ENCODE measurements at places on chromosomes 1 and 21.
A peak's percentile ranks its signal among the peaks of the same experiment; 100 is the strongest.

- no peak for DNase-seq
Measured at GRCh38 chr1:3379934-3380333, 74.5 kb upstream of the ARHGEF16 start.

DNA sequence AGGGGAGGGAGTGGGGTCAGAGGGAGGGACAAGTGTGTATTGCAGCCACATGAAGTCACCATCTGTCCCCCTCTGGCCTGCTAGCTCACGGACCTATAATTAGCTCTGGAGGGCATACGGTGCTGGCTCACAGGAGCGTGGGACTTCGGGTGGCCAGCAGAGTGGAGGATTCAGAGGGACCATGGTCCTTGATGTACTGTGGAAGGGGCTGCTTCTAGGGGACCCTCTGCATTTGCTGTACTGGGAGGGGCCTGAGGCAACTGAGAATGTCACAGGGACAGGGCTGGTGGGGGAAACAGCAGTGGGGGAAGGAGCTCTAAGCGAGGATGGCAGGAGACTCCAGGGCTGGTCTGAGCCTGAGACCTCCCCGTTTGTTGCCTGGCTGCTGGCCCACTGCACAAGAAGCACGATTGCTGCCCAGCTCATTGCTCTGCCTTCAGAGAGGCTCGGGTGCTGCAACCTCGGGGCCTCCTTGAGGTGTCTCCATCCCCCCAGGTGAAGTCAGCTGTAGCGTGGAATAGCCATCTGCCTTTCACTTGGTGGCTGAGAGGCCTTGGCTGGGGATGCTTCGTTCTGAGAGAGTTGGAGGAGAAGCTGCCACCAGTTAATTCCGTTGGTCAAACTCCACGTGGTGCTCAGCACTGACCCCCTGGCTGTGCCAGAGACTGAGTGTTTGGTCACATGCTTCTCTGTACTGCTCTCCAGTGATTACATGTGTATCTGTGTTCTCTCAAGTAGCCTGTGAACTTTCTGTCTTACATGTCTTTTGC is 2.7 kb downstream of the PPFIA4 start:
- DNase-seq: no peak

DNA sequence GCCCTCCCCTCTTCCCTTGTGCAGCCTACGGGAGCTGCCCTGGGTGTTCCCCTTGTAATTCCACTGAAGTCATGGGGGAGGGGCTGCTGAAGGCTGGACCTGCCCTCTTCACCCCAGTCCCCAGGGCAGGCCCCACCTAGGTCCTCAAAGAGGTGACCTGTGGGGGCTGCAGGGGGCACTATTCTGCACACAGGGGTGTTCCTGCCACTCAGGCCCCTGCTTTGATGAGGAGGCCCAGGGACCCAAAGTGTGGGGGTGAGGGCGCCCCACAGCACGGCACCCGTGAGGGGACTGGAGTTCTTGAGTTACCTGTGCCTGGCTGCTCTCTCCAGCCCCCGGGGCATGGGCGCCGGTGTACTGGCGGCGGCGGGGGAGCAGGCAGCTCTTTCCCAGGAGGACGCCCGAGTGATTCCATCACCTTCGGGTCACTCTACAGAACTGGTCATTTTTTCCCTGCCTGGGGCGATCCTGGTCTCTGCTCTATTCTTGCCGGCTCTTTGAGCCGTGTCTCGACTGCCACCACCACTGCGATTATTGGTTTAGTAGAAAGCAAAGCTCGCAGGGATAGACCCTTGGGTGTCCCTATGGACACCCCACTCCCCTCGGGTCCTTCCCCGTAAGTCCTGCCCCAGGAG is 6.9 kb upstream of the PRDM16 start:
- DNase-seq: no peak

DNA sequence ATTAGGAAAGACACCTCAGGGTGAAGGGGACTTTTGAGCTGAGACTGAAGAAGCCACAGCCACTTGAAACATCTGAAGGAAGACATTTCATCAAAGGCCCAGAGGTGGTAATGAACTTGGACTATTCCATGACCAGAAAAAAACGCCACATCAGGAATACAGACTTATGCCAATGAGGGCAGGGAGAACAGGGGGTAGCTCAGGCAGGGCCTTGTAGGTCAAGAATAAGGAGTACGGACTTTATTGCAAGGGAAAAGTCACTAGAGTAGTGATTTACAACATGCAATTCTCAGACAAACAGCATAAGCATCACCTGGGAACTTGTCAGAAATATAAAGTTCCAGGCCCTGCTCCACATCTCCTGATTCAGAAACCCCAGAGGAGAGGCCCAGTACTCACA is 11.8 kb downstream of the TP53BP2 start:
- no peak for DNase-seq

DNA sequence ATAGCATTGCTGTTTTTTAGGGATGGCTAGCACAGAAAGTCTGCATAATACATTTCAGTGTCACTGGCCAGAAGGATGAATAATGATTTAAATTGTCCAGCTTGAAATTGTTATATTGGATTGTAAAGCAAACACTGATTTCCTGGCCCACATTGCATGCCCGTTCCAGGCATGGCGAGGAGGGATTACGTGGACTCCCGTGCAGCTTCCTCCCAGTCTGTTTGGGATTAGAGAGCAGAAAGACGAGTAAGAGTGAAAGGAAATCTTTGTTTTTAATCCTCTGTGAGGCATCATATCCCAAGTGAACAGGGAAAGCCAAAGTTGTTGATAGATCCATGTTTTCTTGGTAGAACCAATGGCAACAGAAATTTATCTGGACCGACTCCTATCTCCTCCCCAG is 8.4 kb downstream of the TRIM58 start:
- no peak for DNase-seq

- DNase-seq: no peak
Measured at GRCh38 chr1:55726994-55727393, 511.8 kb upstream of the USP24 start.

- DNase-seq: no peak
Measured at GRCh38 chr1:1352786-1353388, 3.7 kb upstream of the DVL1 start.

GRCh38 chr1:109243860-109244552 is 5.3 kb upstream of the CELSR2 start:
- DNase-seq: no peak

DNA sequence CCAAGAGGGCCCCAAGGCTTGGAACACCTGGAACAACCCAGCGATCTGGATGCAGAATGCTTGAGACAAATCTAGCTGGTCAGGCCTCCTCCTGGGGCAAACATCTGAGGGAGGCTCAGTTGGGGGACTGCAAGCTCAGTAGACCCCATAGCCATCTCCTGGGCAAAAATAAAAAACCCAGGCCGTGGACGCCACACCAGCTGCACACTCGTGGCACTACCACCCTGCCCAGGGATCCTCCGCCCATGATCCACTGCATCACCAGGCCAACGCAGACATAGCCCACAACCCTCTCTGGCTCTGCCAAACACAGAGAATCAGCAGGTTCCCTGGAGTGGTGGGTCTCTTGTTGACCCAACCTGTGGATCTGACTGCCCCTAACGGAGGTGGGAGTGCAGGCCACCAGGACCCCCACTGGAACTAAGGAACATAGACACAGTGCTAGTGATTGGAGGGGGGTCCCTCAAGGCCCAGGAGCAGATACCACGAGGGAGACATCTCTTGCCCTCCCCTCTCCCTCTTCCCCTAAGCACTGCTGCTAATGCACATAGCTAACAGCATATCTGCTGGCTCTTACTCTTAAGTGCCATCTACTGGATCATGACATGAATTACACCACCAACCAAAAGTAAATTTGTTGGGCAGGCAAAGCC is 147.2 kb downstream of the CHD1L start:
- peak; percentile 23 for DNase-seq

- peak; percentile 76 for DNase-seq
Measured at GRCh38 chr1:153572569-153573015, 6.9 kb upstream of the S100A2 start.

GRCh38 chr21:38950435-38951094 is 144.8 kb downstream of the ETS2 start:
- no peak for DNase-seq

DNA sequence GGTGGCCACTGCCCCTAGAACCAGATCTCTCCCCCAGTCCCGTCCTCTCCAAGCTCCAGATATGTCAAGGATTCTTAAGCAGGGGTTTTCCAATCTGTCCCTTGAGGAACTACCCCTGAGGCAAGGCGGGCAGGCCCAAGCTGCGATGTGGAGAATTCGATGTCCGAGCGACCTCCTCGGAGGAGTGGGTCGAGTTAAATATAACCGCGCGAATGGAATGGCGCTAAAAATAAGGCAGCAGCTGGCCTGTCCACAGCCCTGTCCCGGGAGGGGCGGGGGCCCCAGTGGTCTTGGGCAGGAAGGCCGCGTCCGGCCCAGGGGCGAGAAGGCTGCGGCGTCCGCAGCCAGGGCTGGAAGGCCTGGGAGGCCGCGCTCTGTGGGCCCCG is 5.8 kb upstream of the FOXD3 start:
- no peak for DNase-seq

DNA sequence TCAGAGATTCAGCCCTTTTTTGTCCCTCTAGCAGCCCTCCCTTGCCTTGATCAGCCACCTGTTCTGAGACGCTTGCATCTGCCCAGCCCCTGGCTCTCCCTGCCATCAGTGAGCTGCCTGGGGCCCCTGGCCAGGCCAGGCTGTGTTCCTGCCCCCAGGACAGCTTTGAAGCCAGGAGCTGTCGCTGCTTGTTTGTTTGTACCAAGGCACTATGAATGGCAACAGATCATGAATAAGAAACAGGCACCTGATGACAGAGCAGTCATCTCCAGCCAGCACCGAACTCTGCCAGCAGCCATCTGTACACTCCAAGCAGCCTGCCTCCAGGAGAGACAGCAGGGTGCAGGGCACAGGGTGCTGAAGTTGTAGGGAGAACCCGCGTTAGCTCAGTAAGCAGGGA is 8.1 kb upstream of the VWA5B1 start:
- DNase-seq: no peak

All from NCI-H1092 (cell line).